Motor neuron (in vitro differentiated cells): ENCODE measurements at places on chromosomes 2 and 18.

- no peak for ATAC-seq
Observed at GRCh38 chr2:150710916-150711315, 223.4 kb upstream of the RND3 start.

DNA sequence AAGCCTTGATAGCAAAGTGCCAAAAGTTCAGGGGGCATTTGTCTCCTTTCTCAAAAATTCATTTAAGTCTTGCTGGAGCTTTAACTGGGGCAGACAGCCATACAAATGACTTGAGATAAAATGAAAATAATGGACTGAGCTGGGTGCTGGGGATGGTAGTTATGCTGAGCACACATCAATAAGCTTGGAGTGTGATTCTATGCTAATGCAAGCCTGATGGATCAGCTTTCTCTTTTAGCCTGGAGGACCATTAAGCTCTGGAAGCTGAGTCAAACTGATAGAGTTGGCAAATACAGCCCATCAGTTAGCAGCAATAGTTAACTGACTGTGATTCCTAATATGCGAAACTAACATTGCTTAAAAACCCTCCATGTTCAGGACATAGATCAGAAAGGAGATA, 98.0 kb downstream of the CAMKMT start:
- peak; percentile 95 for ATAC-seq

DNA sequence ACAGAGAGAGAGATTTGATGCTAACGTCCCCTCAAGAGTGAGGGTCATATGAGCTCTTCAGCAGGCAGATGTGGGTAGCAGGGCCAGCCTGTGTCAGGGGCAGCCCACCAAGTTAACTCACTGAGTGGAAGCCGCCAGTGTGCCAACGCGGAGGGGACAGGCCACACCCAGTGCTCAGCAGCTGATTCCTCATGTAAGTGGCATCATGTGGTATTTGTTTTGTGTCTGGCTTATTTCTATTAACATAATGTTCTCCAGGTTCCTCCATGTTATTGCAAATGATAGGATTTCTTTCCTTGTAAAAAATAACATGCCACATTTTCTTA, 4.0 kb downstream of the IMP4 start:
- ATAC-seq: no peak

DNA sequence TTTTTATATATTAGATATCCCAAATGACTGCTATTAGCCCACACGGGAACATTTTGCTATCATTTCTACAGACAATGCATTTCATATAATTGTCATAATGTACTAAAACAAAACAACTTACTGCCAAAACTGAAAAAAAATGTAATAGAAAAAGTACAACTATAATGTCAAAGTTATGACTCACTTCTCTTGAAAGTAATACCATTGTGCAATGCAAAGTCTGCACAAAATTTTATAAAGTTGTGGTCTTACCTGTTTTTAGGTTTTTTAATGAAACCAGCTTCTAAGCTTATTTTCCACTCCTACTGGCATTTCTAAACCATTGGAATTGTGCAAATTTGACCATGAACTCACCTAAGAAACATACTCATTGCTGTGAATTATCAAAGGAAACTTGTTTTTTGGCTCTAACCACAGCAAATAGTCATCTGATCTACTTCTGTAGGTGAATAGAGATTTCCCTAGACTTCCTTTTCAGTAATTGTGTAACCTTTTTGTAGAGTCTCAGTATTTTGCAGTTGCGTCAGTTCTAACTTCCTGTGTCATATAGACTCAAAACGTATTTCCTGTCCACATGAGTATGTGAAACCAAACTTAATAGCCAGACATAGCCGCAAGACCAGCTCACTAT, 31.9 kb upstream of the TFPI start:
- ATAC-seq: no peak

DNA sequence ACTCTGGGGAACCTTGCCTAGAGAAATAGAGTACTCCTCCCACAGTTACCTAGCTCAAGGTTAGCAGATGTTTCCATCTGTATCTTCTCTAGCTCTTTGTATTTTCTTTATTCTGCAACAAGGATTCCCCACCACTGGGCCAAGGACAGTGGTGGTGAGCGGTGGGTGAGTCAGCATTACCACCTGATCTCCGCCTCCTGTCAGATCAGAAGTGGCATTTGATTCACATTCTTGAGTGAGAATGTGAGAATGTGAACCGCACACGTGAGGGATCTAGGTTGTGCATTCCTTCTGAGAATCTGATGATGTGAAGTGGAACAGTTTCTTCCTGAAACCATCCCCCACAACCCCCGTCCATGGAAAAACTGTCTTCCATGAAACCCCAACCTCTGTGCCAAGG, 9.0 kb downstream of the EPB41L3 start:
- no peak for ATAC-seq

GRCh38 chr2:103921161-103921560, 932.8 kb upstream of the POU3F3 start:
- no peak for ATAC-seq

DNA sequence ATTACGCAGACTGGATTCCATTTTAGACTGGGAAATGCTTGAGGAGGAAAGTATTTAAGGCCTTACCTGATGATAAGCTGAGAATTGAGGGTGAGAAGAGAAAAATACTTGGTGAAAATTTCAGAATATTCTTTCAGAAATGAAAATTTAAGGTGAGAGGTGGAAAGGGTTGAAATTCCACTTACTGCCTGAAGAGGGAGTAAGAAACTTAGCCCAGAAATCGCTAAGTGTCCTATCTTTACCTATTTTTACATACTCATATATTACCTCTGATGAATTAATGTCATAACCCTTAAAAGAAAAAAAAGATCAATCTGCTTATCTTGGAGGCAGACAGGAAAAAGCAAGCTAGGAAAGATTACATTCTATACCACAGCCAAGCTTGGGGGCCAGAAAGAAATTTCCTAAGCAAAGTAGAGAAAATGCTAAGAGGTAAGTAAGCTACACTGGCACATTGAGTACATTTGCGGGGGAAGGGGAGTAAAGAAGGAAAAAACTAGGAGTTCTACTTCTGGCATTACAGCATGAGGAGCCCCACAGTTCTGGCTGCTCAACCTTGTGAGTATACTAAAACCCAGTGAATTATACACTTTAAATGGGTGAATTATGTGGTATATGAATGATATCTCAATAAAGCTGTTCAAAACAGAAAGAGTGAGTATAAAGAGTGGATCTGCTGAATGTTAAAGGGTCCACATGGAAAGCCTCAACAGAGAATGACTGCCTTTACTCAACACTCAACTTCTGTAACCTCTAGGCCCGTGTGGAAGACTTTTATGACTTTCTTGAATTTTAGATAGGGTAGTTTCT, 33.8 kb downstream of the SMC6 start:
- ATAC-seq: no peak

- ATAC-seq: no peak
Observed at GRCh38 chr18:23493654-23494053, 9.7 kb upstream of the RMC1 start.

- peak; percentile 93 for ATAC-seq
Observed at GRCh38 chr2:180980106-180980942, at the start of gene UBE2E3. Gene UBE2E3 (plus strand): TSS chr2:180980605. CDS start chr2:180982043, 1,438 bp downstream.

GRCh38 chr18:38923540-38923939, 1357.9 kb upstream of the CELF4 start:
- ATAC-seq: no peak

- ATAC-seq: no peak
Observed at GRCh38 chr2:97660044-97660774, 3.6 kb downstream of the ACTR1B start.

DNA sequence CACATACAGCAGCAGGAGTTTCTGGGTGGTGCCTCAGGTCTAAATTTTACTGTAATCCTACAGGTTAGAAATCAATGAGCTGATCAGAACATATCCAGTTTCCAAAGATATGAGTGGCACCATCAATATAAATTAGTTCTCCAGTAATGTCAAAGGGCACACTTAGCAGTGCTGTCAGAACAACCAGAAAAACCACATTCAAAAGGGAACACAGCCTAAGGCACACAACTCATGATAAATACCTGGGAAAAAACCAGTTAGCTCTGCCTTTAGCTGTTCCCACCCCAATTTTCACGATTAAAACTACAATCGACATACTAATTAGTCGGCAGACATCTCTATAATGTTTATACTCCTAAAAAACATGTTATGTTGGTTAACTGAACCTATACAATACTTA, 31.5 kb downstream of the ATP8B1 start:
- no peak for ATAC-seq
